Stimulated activated naive CD8-positive, alpha-beta T cell treated with anti-CD3 and anti-CD28 coated beads, Interleukin-15, Interleukin-2, amounts not matched to agents 100 U/mL and 50 U/mL, for 24 hours (primary cell): ENCODE measurements at places on chromosomes 16 and 17.

GRCh38 chr17:34207572-34207971 lies 47.5 kb upstream of the CCL2 start:
- DNase-seq, result no peak

DNA sequence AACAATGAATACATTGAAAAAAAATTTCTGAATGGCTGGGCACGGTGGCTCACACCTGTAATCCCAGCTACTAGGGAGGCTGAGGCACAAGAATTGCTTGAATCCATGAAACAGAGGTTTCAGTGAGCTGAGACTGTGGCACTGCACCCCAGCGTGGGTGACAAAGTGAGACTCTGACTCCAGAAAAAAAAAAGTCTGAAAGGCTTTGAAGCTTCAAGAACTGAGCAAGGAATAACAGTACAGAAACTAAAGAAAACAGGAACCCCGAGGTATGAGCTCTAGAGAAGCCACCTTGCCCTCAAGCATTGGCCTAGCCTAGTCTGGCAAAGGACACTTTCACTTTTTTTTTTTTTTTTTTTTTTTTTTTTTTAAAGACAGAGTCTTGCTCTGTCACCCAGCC lies 45.0 kb downstream of the TEX2 start:
- peak; percentile 29 for DNase-seq

DNA sequence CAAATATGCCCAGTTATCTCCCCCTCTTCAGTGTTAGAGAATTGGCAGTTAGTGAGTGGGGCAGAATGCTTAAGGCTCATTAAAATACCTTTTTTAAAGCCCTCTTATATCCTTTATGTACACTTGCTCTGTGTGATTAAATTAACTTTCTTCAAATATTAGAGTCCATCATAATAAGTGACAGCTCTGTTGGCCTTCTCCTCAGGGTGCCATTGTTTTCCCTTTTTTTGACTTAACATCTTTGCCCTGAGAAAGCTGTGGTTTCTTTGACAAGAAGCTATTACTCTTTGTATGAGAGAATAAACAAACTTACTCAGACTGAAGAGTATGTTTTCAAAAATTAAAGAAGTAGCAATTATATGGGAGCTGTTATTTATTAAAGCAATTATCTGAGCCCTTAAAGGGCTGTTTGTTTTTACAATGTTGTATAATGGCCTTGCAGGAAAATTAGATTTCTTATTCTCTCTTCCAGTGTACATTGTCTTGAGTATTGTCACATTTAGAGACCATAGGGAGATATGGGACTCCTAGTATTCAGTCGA lies 13.4 kb downstream of the RBBP6 start:
- no peak for DNase-seq

DNA sequence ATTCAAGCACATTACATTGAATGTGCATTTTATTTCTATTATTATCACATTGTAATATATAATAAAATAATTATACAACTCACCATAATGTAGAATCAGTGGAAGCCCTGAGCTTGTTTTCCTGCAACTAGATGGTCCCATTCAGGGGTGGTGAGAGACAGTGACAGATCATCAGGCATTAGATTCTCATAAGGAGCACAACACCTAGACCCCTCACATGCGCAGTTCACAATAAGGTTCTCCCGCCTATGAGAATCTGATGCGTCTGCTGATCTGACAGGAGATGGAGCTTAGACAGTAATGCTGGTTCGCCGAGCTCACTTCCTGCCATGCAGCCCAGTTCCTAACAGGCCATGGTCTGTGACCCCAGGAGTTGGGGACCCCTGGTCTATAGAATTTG lies 96.7 kb upstream of the RBBP6 start:
- no peak for DNase-seq

DNA sequence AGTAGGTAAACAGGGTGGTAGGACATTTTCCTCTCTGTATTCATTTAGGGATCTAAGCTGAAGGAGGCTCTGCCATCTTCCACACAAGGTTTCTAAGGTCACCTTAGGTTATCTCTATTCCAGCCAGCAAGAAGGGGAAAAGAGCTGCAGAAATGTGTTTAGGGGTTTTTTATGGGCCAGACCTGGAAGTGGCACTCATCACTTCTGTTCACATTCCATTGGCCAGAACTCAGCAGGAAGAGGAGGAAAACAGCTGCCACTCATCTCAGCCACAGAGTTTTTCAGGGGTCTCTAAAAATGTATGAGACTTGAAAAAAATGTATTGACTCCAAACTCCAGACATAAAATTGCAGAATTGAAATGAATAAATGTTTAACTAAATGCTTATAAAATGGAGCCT lies 65.8 kb downstream of the FTO start:
- no peak for DNase-seq

GRCh38 chr16:17836868-17837602 lies 366.3 kb upstream of the XYLT1 start:
- no peak for DNase-seq
